A549 treated with GW870086 at 1 μM for 4 hours (cell line): ENCODE measurements at places on chromosomes 1 and 21. TPM values are rescaled to one million over a fixed set of nuclear protein-coding genes. Genes with fewer than 3 reads are reported as not detected.

The BRDT gene
- total RNA-seq, result not detected in 5 replicates

The CAMK2N1 gene
- total RNA-seq, result 42.9 to 58.3 TPM (median 49.0 TPM) in 5 replicates

The RPTN gene
- total RNA-seq, result not detected in 5 replicates

The DIO1 gene
- 0.09 to 0.16 TPM in 2 of 5 replicates, not detected in the others for total RNA-seq

The KIF17 gene
- total RNA-seq, result 1.4 to 2.4 TPM (median 1.6 TPM) in 5 replicates

The CACNA1S gene
- not detected in 5 replicates for total RNA-seq

The AKNAD1 gene
- total RNA-seq, result 1.1 to 1.5 TPM (median 1.3 TPM) in 5 replicates

The ESPN gene
- total RNA-seq, result 0.29 to 0.94 TPM (median 0.42 TPM) in 5 replicates

The TEX38 gene
- total RNA-seq, result not detected in 5 replicates

The SELP gene
- total RNA-seq, result not detected in 5 replicates

The CELA3A gene
- not detected in 5 replicates for total RNA-seq

The COPA gene
- total RNA-seq, result 80.3 to 97.4 TPM (median 81.0 TPM) in 5 replicates

The SH2D1B gene
- 0.10 to 0.15 TPM (median 0.10 TPM) in 5 replicates for total RNA-seq

The NOTCH2NLA gene
- 18.4 to 23.2 TPM (median 22.5 TPM) in 5 replicates for total RNA-seq

The RIMS3 gene
- 1.0 to 1.7 TPM (median 1.2 TPM) in 5 replicates for total RNA-seq

The CPT2 gene
- total RNA-seq, result 7.5 to 10.1 TPM (median 9.6 TPM) in 5 replicates

The ARHGEF16 gene
- 4.8 to 5.8 TPM (median 5.0 TPM) in 5 replicates for total RNA-seq

The MTOR gene
- total RNA-seq, result 12.0 to 14.4 TPM (median 13.7 TPM) in 5 replicates
